Activated B cell treated with CpG ODN at 0.5 μM for 24 hours (primary cell): ENCODE measurements at places on chromosomes 4 and X. TPM values are rescaled to one million over a fixed set of nuclear protein-coding genes. Genes with fewer than 3 reads are reported as not detected.

DNA sequence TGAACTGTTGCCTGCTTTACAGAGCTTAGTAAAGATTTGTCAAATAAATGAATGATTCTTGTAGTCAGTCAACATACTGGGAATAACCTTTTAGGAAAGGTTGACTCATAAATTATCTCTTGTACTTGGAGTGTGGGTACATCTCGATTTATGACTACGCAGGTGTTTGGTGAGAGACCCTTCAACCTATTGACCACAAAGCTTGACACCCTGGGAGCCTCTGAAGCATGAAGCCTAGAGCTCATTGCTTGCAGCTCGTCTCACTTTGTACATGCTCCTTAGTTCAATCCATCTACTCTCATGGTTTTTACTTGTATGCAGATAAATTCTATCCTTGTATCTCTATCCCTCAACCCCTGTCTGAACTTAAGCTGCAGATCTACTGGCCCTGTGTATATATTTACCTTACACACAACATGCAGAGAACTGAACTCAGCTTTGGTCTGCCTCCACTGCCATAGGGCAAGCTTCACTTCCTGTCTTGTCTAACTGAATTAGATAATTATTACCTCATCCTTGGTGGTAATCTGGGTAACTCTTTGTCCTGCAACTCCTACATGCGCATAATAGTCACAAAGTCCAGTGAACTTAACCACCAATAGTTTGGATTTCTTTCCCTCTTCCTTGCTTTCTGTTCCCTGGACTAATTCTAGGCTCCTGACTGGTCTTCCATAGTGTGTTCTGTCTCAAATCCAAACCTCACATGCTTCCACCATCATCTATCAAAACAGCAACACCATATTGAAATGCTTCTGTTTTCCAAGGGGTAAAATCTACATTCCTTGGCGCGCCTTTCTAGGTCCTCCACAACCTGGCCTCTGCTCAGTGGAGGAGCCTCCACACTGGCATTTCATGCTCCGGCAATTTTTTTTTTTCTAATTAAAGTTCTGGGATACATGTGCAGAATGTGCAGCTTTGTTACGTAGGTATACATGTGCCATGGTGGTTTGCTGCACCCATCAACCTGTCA is 32.2 kb upstream of the FAT1 start:
- H3K36me3 ChIP-seq: no peaks in the 10 kb centered on the region
- no peak overlapping the region for H3K27ac ChIP-seq
- no peaks in the 10 kb centered on the region for H3K27me3 ChIP-seq
- H3K4me1 ChIP-seq: no peaks in the 10 kb centered on the region
- DNase-seq: no peak

The IQCM gene
- not detected in 2 replicates for total RNA-seq

DNA sequence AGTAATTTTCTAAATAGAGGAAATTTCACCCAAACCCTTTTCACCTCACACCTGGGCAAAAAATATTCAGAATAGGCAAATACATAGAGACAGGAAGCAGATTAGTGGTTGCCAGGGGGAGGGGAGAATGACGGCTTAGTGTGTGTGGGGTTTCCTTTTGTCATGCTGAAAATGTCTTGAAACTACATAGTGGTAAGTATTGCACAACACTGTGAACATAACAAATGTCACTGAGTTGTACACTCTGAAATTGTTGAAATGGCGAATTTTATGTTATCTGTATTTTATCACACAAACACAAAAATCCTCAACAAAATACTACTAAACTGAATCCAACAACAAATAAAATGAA is 60.7 kb upstream of the PLAC1 start:
- no peak for DNase-seq
- peaks cover 3% of the 10 kb centered on the region for H3K4me1 ChIP-seq
- H3K27me3 ChIP-seq: no peaks in the 10 kb centered on the region
- H3K36me3 ChIP-seq: no peaks in the 10 kb centered on the region
- no peak overlapping the region for H3K27ac ChIP-seq

DNA sequence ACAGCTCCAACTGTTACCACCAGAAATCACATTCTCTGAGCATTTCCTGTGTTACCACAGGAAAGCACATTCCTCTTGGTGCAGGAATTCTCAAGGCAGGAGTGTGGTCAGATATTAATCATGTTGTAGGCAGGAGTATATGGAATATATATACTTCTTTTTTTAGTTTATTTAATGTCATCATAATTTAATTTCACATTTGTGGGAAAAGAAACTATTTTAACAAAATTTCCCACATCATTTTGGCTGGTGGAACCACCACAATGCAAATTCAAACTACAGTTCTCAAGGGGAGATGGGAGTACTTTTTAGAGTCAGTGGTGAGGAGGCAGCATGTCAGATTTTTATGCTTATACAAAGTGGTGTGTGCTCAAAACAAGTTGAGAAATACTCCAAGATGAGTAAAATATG is 139.0 kb downstream of the ATP10D start:
- no peaks in the 10 kb centered on the region for H3K27me3 ChIP-seq
- no peak overlapping the region for H3K4me3 ChIP-seq
- no peaks in the 10 kb centered on the region for H3K4me1 ChIP-seq
- H3K36me3 ChIP-seq: no peaks in the 10 kb centered on the region
- DNase-seq: no peak
- H3K27ac ChIP-seq: no peak overlapping the region

- H3K36me3 ChIP-seq: peaks cover 46% of the 10 kb centered on the region
- no peaks in the 10 kb centered on the region for H3K27me3 ChIP-seq
- no peak for DNase-seq
- peaks cover 37% of the 10 kb centered on the region for H3K4me1 ChIP-seq
- H3K4me3 ChIP-seq: peak overlapping the region; percentile 95
Observed at GRCh38 chrX:119790977-119791436, 423 bp downstream of the RPL39 start.
